Activated T-helper 2 cell treated with anti-CD3 and anti-CD28 coated beads, Interferon-gamma antibody, Interleukin-2, Interleukin-4, amounts not matched to agents 10 μg/mL and 5 μg/mL and 100 μg/mL, durations not matched to agents 14 hours and 24 hours and 36 hours (primary cell): ENCODE measurements at places on chromosomes 5 and 9.
A peak's percentile ranks its signal among the peaks of the same experiment; 100 is the strongest.

DNA sequence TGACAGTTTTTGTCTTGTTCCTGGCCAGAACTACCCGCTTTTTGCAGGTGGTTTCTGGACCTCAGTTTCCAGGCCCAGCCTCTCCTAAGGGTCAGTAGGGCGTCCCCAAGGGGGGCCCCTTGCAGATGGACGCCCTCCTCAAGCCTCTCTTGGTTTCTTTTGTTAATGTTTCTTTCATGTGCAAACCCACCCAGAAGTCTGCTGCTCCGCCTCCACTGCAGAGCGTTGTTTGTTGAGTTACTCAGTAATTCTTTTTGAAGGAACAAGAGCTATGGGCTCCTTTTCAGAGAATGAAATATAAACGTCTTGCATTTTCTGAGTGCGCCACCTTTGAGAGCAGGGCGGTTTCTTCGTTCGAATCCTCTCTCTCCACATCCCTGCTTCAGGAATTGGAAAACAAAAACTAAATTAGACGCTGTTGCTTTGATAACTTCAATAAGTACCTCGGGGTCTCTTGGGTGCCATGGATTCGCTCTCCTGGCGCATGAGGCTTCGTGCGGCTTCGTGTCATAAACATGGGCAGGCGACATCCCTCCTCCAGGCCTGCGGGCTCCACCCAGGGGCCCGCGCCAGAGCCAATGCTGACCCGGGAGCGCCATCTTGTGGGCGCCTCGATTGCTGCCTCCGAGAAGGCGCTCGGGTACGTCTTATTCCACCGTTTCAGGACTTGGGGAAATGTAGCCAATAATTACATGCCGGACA is 38.3 kb upstream of the CKMT2 start:
- peak; percentile 73 for DNase-seq

DNA sequence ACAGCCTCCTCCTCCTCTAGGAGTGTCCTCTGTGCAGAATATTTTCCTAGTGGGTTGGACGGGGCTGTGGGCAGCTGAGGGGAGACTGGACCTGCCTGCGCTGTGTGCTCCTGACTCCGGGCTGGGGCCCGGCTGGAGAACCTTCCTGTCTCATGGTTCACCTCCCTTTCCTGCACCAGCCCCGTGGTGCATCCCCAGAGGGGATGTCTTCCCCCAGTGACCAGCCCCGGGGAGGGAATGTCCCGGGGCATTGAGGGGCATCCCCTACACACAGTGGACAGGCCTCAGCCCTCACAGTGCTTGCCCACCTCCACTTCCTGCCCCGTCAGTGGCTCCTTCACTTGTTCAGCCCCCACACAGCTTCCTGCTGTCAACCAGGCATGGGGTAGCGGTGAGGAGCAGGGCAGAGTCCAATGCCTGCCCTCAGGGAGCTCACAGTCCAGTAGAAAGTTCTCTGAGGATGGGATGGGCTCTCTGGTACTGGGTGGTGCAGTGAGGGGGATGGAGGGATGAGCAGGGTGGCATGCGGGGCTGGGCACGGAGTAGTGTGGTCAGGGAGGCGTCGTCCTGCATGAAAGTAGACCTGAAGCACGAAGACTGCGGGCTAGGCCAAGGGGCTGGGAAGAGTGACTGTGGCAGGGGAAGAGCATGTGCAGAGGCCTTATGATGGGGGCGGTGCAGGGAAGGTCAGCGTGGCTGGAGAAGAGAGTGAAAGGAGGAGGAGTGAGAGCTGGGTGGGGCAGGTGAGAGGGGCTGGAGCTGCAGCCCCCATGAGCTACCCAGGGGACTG is 52.1 kb upstream of the PITX1 start:
- no peak for DNase-seq

DNA sequence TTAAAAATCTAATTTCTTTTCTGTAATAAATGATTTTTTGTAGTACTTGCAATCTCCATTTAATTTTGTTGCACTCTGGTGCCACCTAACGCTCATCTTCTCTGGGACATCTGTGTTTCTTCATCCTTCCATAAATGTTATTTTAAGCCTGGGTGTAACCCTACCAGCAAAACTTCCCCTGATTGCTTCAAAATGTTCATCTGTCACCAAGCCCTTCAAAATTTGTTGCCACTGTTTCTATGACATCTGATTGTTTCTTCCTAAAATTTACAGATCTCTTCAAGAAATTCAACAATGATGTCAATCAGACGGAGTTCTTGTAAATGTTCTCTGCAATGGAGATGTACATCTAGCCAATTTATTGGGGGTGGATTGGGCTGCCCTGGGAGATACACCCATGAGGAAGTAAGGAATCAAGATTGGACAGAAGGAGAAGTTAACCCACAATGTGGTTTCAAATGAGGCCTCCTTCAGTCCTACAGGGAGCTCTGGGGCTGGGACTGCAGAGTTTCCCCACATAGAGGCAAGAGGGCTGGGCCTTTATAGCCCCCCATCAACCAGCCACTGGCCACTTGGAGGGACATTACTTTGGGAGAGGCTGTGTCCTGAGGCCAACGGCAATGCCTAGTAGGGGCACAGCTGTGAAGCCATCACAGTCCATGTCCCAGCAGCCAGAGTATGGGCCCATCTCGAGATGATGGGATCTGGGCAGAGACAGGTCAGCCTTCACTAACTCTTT is 23.3 kb downstream of the MCTP1 start:
- no peak for DNase-seq

- no peak for DNase-seq
These were observed 206.3 kb upstream of the GDNF start for GRCh38 chr5:38046103-38046502.

- DNase-seq: no peak
These were observed 68.4 kb downstream of the SLC25A46 start for GRCh38 chr5:110807169-110807568.

DNA sequence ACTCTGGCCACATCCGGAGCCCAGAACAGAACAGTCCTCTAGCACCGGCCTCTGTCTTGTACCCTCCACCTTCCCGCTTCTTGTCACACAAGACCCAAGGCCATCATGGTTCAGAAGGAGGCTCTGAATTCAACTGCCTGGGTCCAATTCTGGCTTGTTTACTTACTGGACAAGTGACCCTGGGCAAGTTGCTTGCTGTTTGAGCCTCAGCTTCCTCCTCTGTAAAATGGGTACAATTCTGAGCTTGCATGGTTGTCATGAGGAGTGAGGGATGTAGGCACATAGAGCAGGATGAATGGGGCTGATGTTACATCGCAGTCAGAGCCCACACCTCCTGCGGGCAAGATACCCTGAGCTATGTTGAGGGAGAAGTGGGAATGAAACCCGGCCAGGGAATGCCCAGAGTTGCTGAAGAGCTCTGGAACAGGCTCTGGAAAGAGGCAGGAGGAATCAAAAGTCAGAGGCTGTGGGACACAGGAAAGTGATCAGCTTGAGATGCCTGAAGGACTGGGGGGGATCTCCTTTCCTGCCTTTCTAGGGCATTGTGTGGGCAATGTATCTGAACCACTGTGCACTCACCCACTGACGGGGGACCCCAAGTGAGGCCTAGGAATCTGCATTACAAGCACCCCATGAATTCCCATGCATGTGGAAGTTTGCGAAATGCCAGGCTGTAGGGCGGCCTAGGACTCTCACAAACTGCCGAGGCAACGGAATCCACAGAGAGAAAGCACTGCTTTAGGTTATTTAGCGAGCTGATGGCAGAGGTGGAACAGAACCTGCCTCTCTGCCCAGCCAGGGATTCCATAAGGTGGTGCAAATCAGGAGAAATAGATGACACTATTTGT is 29.4 kb upstream of the IL17B start:
- no peak for DNase-seq

DNA sequence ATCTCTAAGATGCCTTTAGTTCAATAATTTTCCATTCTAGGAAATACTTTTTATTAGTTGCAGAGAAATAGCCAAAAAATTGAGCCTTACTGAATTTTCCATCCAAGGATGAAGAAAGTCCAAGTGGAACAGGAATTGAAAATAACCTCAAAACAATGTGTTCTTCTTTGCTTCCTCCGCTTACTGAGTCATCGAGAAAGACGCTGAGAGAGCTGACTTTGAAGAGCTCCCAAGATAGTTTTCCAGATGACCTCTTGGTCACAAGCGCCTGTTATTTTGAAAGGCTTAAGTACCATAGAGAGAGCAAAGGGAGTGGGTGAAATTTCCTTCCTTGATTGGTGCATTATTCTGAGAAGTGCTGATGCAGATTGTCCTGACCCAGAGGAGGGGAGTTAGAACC is 253.5 kb upstream of the ATP10B start:
- DNase-seq: no peak

- no peak for DNase-seq
These were observed 2.3 kb downstream of the DPYSL3 start for GRCh38 chr5:147507480-147508126.

DNA sequence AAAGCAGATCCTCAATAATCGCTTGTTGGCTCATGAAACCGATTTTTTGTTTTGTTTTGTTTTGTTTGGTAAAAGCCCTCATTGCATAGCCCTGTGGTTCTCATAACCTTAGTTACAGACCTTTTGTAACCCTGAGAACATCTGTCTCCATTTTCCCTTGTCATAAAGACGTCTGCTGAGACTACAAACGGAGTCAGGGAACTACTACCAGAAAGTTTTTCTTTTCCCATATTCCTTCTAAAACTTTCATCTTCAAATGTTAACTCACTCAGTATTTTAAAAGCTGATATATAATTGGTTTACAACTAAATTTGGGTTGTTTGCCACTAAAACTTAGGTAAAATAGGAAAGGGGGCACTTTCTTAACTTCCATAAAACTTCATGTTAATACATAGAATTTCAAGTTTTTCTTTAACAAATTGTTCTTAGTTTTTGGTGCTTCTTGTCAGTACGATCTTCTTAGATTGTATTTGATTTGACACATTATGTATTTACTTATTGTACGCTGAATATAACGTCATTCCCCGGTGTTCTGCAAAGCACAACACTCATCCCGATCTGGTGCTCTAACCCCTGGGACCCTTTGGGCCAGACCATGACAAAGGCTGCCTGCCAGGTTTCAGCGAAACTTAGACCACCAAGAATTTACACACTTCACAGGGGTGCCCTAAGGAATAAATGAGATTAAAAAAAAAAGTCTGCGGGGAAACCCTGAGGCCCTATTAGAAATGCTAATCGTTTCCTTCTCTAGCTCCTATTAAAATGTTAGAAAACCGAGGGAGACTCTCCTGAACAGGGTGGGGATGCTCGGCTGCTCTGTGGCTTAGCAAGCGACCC is 1.1 kb upstream of the ANP32B start:
- no peak for DNase-seq

DNA sequence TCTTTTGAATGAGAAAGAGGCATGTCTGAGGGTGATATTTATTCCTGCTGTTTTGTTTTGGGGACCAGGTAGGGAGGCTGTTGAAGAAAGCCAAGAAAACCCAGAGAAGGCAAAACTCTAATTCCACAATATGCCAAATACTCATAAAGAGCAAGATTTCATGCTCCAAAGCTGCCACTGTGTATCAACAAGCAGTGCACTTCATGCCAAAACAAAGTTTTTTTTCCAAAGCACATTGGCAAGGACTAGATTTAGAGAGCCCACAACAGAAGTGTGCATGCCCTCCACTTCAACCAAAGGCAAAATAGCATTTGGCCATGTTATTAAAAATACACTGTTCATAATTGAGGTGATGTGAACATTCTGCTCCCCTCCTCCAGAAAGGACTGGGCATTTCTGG is 229.9 kb downstream of the EBF1 start:
- DNase-seq: no peak

DNA sequence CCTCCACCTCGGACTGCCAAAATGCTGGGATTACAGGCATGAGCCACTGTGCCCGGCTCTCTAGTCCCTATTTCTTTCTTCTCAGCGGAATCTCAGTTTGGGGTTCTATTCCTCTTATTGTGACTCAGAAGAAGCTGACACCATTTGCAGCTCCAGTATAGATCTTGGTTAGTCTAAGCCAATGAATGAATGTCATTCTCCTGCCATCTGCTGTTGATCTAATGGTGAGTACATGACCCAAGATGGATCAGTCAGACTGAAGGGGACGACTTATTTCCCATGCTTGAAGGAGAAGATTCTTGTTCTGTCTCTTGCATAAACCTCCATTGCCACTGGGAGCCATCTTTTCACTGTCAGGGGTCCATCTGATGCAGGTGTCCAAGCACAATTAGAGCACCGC is 76.0 kb upstream of the KLF9 start:
- no peak for DNase-seq

DNA sequence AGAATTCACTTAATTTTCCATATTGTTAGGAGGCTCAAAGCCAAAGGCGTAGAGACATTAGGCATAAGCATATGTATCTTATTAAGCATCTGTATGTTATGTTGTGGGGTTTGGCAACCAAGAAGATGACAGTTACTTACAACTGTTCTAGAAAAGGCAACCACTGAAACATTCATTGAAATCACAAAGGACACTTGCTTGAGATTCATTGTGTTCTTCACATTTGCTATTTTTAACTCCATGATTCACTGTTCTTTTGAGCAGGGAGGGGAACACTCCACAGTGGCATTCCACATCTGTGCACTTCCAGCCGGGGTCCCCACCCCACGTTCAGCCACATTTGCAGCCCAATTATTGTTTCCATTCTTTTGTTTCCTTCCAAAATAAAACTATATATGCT is 107.1 kb downstream of the PALM2AKAP2 start:
- no peak for DNase-seq

- DNase-seq: no peak
These were observed 266.0 kb downstream of the DMAC1 start for GRCh38 chr9:7533376-7534090.

DNA sequence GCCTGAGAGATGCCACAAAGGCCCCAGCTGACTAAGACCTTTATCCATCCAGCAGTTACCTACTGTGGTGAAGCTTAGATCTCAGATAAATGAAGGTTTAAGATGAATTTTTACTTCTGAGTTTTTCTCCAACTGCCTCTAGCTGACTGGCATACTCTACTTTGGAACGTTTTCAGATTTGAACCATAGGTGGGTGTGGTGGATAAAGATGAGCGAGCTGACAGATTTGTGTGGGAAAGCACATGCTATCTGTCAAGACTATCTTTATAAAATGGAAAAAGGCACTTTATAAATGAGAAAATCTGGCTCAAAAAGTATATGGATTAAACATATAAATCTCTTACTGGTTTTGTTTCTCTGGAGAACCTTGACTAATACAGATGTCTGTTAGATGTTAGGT is 160.8 kb downstream of the MCTP1 start:
- DNase-seq: no peak

- no peak for DNase-seq
These were observed 41.4 kb upstream of the RUSC2 start for GRCh38 chr9:35448496-35448895.
